Glutamatergic neuron (in vitro differentiated cells): ENCODE measurements at places on chromosomes 7 and 10. TPM values are rescaled to one million over a fixed set of nuclear protein-coding genes. Genes with fewer than 3 reads are reported as not detected.
A peak's percentile ranks its signal among the peaks of the same experiment; 100 is the strongest.

Gene FOXI2
- 0.17 TPM for total RNA-seq

Gene AGMO
- 1.2 TPM for total RNA-seq

Gene SPDYE6
- not detected for total RNA-seq

Gene PTF1A
- not detected for total RNA-seq

Gene TUBAL3
- total RNA-seq = not detected

Gene CRHR2
- total RNA-seq = 2.4 TPM

DNA sequence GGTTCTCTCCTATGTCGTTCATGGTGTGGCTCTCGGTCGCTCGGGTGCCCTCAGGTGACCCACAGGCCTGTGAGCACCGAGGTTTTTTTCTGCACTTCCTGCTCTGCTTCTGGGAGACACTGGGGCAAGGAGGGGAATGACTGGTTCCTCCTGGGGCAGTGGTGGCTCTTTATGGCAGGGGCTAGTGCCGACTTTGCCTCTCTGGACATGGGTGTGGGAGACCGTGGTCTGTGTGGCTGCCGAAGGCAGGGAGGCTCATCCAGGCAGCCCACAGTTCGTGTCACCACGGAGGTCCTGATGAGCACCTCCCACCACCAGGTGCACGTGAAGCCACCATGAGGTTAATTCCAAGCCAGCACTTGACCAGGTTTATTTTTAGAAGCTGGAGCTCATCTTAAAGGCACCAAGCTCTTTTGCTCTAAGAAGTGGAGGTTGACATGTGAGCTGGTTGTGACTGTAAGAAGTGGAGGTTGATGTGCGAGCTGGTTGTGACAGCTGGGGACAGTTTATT is 24.7 kb upstream of the DPYSL4 start:
- no peaks in the 10 kb centered on the region for H3K36me3 ChIP-seq
- H3K27ac ChIP-seq = peak overlapping the region; percentile 59
- no peak for DNase-seq
- H3K27me3 ChIP-seq = peaks cover 2% of the 10 kb centered on the region
- H3K4me3 ChIP-seq = no peak overlapping the region
- H3K4me1 ChIP-seq = peaks cover 6% of the 10 kb centered on the region

DNA sequence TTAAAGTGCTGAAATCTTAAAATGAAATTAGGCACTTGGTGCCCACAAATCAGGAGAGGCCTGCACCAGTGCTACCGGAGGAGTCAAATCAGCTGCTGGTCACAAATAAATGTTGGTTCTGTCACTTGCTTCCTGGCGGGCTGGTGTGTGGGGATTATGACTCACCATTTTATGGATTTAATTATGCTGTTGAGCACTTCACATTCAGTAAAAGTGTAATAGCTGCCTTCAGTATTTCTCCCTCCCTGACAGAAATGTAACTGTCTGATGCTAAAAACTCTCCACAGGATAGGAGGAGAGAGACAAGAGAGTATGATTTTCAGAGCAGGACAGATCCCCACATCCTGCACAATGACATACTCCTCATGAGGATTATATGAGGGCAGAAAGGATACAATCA is 186.0 kb downstream of the JAZF1 start:
- no peaks in the 10 kb centered on the region for H3K4me1 ChIP-seq
- no peak overlapping the region for H3K4me3 ChIP-seq
- DNase-seq = no peak
- H3K27me3 ChIP-seq = no peaks in the 10 kb centered on the region
- H3K36me3 ChIP-seq = no peaks in the 10 kb centered on the region

DNA sequence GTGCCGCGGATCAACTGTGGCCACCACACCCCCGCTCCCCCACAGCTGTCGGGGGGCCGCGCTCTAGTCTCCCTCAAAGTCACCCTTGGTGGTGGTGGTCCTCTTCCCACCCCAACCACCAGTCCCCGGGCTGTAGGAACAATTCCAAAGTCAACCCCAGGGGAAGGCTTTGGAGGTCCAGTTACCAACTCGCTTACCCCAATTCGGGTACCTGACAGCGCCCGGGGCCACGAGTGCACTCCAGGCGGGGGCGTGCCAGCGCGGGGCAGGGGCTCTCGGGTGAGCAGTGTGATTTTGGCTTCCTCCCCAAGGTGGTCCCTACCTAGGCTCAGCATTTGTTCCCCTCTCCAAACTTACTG is 584 bp upstream of the ZMIZ1 start:
- peak overlapping the region; percentile 97 for H3K4me3 ChIP-seq
- H3K27me3 ChIP-seq = peaks cover 24% of the 10 kb centered on the region
- H3K4me1 ChIP-seq = peaks cover 17% of the 10 kb centered on the region
- H3K36me3 ChIP-seq = no peaks in the 10 kb centered on the region
- DNase-seq = no peak
- H3K27ac ChIP-seq = no peak overlapping the region

DNA sequence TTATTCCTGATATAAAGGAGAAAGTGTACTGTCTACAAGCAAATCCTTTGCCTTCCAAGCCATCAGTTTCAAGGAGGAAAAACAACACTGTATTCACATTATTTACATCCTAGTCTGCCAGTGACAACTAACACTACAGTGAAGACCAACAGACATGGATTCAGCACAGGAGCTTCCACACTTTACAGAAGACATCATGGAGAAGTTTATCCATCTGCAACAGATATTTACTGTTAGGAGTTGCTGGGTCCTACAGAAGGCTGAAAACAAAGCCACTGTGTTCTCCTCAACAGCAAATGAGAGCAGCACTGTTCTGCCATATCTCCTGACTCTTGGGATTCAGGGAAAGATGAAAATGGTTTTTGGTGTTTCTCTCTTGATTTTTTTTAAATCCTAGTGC is 31.9 kb downstream of the NAPEPLD start:
- peaks cover 2% of the 10 kb centered on the region for H3K27me3 ChIP-seq
- no peak overlapping the region for H3K27ac ChIP-seq
- H3K36me3 ChIP-seq = no peaks in the 10 kb centered on the region
- no peak overlapping the region for H3K4me3 ChIP-seq
- peaks cover 2% of the 10 kb centered on the region for H3K4me1 ChIP-seq
- no peak for DNase-seq

- no peak overlapping the region for H3K27ac ChIP-seq
- no peak for DNase-seq
- H3K27me3 ChIP-seq = no peaks in the 10 kb centered on the region
- H3K4me3 ChIP-seq = no peak overlapping the region
These were observed 30.3 kb upstream of the HERPUD2 start for GRCh38 chr7:35725280-35725680.

GRCh38 chr7:80133361-80134114 is 1.1 kb upstream of the GNAI1 start:
- no peak for DNase-seq
- H3K4me1 ChIP-seq = peaks cover 19% of the 10 kb centered on the region
- peaks cover 5% of the 10 kb centered on the region for H3K27me3 ChIP-seq
- peak overlapping the region; percentile 86 for H3K4me3 ChIP-seq
- H3K27ac ChIP-seq = peak overlapping the region; percentile 83

DNA sequence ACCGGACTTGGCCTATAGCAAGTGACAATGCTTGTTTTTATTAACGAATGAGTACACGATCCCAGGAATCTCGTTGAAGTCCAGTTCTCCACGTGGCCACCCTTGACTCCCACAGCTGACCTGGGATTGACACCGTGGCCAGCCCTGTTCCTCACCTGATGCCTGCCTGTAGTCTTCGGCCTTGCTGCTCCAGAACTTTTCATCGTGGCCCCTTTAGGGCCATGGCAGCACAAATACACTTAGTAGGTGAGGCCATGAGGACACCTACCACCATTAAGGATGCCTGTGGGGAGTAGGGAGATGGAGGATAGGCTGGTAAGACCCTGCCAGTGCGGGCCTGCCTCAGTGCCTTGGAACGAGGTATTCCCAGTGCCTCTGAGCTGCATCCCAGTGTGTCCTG is 30.6 kb upstream of the INSYN2A start:
- H3K4me3 ChIP-seq = no peak overlapping the region
- no peak for DNase-seq
- no peaks in the 10 kb centered on the region for H3K27me3 ChIP-seq
- no peaks in the 10 kb centered on the region for H3K36me3 ChIP-seq
- H3K4me1 ChIP-seq = peaks cover 3% of the 10 kb centered on the region

GRCh38 chr10:142371-142770 is 7.1 kb downstream of the ZMYND11 start:
- H3K27me3 ChIP-seq = no peaks in the 10 kb centered on the region
- H3K4me3 ChIP-seq = no peak overlapping the region
- H3K36me3 ChIP-seq = no peaks in the 10 kb centered on the region
- H3K27ac ChIP-seq = no peak overlapping the region
- H3K4me1 ChIP-seq = no peaks in the 10 kb centered on the region

DNA sequence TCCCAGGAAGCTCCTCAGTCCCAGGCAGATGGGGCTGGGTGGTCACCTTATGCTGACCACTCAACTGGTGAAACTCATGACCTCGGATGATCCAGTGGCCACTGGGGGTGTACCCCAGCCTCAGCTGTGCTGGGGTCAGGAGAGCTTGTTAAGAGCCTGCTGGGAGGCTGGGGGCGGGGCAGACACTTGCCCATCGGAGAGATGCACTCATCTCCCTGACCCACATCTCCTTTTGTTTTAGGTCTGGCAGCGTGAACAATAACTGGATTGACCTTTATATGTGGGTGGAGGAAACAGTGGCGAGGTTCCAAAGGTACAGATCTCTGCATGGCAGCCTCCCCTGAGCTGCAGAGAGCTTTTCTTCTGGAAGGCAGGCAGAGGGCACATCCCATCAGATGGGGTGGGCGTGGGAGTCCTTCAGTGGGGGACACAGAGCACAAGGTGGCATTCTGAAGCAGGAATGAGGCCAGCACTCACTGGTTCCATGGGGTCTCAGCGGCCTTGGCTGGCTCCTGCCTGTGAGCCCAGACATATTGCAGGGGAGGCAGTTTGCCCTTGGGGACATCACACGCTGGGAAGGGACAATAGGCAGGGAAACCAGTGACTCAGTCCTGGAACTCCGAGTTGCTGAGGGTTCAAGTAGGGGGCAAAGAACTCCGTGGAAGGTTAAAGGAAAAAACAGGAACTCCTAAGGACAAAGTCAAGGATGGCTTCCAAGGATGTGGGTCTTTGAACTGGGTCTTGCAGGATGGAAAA is 5.2 kb downstream of the ANTXRL start:
- DNase-seq = peak; percentile 12
- H3K27me3 ChIP-seq = peaks cover 3% of the 10 kb centered on the region
- H3K4me1 ChIP-seq = peaks cover 10% of the 10 kb centered on the region
- H3K36me3 ChIP-seq = no peaks in the 10 kb centered on the region
- H3K27ac ChIP-seq = no peak overlapping the region

DNA sequence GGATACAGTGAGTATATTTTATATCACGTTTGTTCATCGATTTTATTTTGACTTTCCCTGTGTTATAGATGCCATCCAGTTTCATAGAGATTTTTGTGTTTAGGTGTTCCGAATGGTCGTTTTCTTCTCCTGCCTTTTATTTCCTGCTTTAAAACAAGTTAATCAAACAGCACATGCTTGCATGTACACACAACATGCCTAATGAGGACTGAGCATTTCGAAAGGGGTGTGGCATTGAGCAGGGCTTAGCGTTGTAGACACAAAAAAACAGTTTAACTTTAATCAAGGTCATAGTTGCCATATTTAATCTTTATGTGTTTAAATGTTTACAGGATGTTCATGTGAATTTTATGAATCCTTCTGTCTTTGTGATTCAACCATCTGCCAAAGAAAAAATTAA is 430.5 kb upstream of the GALNT17 start:
- peak overlapping the region; percentile 15 for H3K27ac ChIP-seq
- H3K27me3 ChIP-seq = peaks cover under 1% of the 10 kb centered on the region
- no peak overlapping the region for H3K4me3 ChIP-seq
- no peaks in the 10 kb centered on the region for H3K36me3 ChIP-seq
- DNase-seq = no peak
- peaks cover 32% of the 10 kb centered on the region for H3K4me1 ChIP-seq

GRCh38 chr7:116162254-116162653 is 48.1 kb upstream of the TES start:
- H3K36me3 ChIP-seq = no peaks in the 10 kb centered on the region
- H3K4me1 ChIP-seq = no peaks in the 10 kb centered on the region
- H3K27me3 ChIP-seq = no peaks in the 10 kb centered on the region
- H3K27ac ChIP-seq = no peak overlapping the region

- peaks cover 12% of the 10 kb centered on the region for H3K36me3 ChIP-seq
- peak; percentile 85 for DNase-seq
- H3K4me1 ChIP-seq = peaks cover 17% of the 10 kb centered on the region
- H3K4me3 ChIP-seq = peak overlapping the region; percentile 73
- H3K27ac ChIP-seq = peak overlapping the region; percentile 94
- peaks cover 15% of the 10 kb centered on the region for H3K27me3 ChIP-seq
These were observed 3.4 kb downstream of the MMRN2 start for GRCh38 chr10:86953747-86954680.

GRCh38 chr10:128438417-128439063 is 312.3 kb upstream of the MKI67 start:
- DNase-seq = no peak
- no peak overlapping the region for H3K4me3 ChIP-seq
- H3K27me3 ChIP-seq = no peaks in the 10 kb centered on the region
- H3K36me3 ChIP-seq = peaks cover 6% of the 10 kb centered on the region

DNA sequence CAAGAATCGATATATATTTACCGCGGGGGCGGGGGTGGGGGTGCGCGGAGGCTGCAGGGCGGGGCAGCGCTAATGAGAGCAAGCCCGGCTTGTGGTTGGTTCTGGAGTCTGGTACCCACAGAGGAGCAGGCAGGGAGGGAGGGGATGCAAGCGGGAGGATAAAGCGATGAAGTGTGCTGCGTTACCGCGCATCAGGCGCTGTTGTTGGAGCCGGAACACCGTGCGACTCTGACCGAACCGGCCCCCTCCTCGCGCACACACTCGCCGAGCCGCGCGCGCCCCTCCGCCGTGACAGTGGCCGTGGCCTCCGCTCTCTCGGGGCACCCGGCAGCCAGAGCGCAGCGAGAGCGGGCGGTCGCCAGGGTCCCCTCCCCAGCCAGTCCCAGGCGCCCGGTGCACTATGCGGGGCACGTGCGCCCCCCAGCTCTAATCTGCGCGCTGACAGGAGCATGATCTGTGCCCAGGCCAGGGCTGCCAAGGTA is at the start of gene HECW1:
TSS of gene HECW1 (plus strand) at position 189 of the 482 bp plus-strand sequence. CDS start 131,259 bp downstream, outside the sequence.
- H3K4me3 ChIP-seq = peak within 1 kb of the TSS; percentile 94
- H3K4me1 ChIP-seq = peaks cover 24% of the 10 kb centered on the region
- peak; percentile 69 for DNase-seq
- no peaks in the 10 kb centered on the region for H3K36me3 ChIP-seq
- H3K27ac ChIP-seq = peak within 1 kb of the TSS; percentile 94
- peaks cover 16% of the 10 kb centered on the region for H3K27me3 ChIP-seq

DNA sequence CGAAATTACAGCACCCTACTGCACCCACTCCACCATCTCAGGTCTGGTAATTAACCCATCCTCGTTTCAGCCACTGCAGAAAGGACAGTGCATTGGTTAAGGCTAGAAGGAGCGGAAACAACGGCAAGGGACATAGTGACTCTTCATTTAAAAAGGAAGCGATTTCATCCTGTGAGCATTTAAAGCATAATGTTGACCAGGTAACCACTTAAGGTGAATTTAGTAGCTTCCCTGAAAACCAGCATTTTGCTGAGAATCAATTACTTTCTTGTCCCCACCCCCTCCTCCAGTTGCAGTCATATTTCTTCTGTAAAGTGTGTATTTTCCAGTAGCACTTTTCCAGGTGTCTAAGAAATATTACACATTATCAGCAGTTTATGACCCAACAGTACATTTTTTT is 821 bp upstream of the JAZF1 start:
- no peak for DNase-seq
- no peaks in the 10 kb centered on the region for H3K36me3 ChIP-seq
- no peak overlapping the region for H3K27ac ChIP-seq
- H3K27me3 ChIP-seq = peaks cover 8% of the 10 kb centered on the region

GRCh38 chr7:25846722-25847121 is 305.3 kb upstream of the NFE2L3 start:
- H3K27ac ChIP-seq = no peak overlapping the region
- no peaks in the 10 kb centered on the region for H3K36me3 ChIP-seq
- no peaks in the 10 kb centered on the region for H3K27me3 ChIP-seq
- H3K4me1 ChIP-seq = peaks cover 20% of the 10 kb centered on the region
- no peak overlapping the region for H3K4me3 ChIP-seq
- no peak for DNase-seq

GRCh38 chr7:151247611-151248345 is 716 bp downstream of the SMARCD3 start:
- peak overlapping the region; percentile 79 for H3K4me3 ChIP-seq
